Activated CD4-positive, alpha-beta T cell treated with anti-CD3 and anti-CD28 coated beads for 24 hours (primary cell): ENCODE measurements at places on chromosomes 7 and 10.
A peak's percentile ranks its signal among the peaks of the same experiment; 100 is the strongest.

DNA sequence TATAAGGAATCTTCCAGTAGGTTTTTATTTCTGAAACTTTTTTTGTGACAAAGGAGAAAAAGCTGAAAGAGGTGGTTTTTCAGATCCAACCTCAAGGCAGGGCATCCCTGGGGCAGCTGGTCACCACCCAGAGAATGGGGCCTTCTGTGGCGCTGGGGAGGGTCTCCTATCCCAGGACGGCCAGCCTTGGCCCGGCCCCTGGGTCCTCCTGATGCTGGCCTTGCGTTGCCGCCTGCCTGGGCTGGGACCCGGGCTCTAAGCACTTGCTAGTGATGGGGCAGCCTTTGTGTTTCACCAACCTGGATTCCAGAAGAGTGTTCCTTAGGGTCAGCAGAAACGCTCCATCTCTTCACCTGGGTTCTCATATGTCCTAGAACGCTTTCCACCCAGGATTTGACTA, 16.3 kb downstream of the SHH start:
- DNase-seq = no peak

GRCh38 chr10:43846187-43846680, 197.6 kb upstream of the ZNF32 start:
- DNase-seq = peak; percentile 6

DNA sequence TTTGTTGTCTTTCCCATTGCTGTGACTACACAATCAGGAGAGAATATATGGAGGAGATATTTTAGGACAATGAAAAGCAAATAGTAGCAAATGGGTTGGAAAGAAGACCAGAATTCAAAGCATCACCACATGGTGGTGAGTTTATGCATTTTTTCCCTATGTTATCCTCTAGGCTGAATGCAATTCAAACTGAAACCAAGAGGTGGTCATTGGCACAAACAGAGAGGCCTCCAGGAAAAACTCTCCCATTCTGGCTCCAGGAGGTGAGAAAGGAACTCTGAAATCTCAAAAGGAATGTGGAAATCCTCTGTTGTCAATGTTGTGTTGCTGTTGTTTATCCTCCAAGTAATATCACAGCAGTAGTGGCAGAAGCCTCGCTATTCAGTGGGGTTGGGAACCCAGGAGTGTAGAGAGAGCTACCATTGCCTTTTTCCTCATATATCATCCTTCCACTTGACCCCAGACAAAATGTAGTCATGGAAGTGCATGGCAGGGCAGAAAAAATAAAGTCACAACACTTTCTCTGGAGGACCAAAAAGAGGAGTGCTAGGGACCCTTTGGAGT, 819.1 kb downstream of the GRID1 start:
- DNase-seq = no peak

DNA sequence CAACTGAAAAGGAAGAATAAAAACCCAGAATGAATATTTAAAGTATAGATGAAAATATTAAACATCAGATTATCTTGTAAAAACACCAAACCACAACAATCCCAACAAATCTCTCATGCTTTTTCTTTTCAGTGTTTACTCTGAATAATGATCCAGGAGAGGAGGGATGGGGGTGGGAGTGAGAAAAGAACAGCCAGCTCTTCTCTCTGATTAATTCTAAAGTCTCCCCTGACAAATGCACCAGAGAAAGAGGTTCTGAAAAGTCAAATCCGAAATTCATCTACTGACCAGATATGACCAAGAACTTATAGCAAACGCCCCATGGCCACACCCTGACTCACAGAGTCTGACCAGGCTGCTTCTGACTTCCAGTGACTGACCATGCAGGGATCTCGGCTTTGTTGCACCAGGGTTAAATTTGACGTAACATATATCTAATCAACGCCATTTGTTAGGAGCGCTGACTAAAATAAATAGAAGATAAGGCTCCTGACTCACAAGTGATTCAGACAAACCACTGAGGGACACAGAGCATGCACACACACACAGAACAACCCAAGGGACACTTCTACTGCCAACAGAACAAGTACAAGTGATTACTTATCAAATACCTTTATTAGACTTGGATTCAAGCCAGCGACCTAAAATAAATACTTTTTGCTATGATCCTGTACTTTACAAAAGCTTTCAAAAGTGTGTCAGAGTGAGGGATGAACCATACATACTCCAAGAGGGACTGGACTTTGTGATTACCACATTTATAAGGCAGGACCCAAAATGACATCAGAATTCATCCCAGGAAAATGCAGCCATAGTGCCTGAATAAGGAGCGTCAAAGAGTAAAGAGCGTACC, 9.3 kb upstream of the SPOCK2 start:
- DNase-seq = no peak

GRCh38 chr7:153590136-153590535, 462.1 kb upstream of the DPP6 start:
- DNase-seq = no peak

GRCh38 chr7:117666031-117666430, 186.2 kb downstream of the CFTR start:
- no peak for DNase-seq

GRCh38 chr7:92973293-92973731, 136.9 kb upstream of the CDK6 start:
- DNase-seq = no peak

- no peak for DNase-seq
Measured at GRCh38 chr7:55369427-55370400, 4.6 kb downstream of the LANCL2 start.

GRCh38 chr10:87974769-87975168, 111.3 kb downstream of the PTEN start:
- DNase-seq = no peak

DNA sequence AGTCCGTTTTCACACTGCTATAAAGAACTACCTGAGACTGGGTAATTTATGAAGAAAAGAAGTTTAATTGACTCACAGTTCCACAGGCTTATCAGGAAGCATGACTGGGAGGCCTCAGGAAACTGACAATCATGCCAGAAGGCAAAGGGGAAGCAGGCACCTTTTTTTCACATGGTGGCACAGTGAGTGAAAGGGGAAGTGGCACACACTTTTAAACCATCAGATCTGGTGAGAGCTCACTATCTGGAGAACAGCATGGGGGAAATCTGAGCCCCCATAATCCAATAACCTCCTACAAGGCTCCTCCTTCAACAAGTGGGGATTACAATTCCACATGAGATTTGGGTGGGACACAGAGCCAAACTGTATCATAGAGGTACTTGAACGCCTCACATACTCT, 30.0 kb downstream of the AGR3 start:
- no peak for DNase-seq

DNA sequence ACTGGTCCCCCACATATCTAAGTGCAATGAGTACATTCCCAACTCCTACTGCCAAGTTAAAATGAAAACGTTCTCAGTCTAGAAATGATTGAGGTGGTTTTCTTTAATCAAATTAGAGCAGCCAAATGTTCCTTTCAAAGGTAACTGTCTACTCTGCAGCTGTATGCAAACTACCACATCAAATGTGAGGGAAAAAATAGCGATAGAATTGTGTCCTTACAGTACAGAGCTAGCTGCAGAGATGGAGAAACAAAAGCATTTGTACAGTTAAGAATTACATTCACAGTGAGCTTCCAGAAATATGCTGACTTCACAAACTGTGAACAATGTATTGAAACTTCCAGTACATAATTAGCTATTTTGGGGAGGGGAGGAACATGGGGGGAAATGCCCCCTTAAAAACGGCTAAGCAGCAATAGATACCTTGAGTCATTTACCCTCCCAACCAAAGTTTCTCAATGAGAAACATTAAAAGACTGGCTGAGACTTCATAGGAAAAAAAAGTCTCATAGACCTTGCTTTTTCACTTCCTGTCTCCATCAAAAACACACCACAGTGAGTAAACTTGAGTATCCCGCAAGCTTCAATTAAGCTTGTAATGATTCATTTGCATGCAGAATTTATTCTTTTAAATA, 22.9 kb downstream of the CDK6 start:
- DNase-seq = no peak

DNA sequence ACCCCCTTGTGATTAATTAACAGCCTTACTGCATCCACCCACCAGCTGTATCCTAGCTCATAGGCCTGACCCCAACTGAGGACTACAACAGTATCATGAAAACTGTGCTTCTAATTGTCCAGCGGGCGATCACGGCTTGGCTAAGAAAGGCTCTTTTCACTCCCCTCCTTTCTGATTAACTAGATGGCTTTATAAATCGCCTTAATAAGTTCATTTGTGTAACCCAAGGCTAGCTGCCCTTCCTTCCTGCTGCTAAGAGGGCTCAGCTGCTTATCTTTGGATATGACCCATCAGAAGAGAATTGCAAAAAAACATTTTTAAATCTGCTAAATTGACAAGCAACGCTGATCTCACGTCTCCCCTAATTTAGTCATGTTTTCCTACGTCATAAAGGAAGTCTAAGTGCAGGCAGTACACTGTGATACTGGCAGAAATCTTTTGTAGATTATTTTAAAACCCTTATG, 163.0 kb upstream of the LAMB4 start:
- no peak for DNase-seq

DNA sequence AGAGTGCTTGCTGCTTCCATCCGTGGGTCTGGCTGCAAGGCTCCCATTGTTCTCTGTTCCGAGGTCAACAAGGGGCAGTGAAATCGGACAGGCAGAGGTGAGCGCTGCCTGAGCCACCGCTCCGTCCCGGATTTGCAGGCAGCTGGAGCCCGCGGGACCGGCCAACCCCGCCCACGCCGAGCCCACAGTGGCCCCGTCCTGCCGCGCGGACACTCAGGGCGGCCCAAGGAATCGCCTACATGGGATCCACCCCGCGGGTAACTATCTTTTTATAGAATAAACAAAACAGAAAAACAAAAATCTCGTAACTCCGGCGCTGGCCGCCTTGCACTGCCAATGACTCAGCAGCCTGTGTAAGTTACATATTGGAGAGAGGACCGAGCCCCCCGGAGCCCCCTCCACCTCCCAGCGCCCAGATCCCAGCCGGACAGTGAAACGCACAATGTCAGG, 1.9 kb downstream of the BNIP3 start:
- no peak for DNase-seq

DNA sequence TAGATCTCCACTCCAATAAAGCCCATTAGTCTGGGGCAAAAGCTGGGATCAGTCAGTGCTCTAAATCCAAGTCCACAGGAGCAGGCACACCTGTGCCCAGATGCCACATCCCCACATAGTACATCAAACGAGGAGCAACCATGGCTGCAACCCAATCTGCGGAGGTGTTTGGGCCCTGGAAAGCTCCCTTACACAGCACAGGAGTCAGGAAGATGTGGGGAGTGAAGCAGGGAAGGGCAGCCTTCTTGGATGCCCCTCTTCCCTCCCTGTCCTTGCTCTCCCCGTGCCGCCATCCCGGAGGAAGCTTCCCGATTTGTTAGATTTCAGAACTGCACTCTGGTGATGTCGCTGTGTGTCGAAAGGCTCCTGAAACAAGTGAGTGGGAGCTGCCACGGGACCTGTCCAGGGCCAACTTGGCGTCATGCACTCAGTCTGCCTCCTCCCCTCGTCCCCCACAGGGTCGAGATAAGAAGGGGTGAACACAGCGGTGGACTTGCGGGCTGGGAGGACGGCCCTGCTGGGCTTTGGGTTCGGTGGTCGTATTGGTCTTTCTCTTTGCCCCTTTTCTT, 230.6 kb upstream of the GRB10 start:
- DNase-seq = no peak

GRCh38 chr7:74479961-74480829, 26.5 kb downstream of the GTF2IRD1 start:
- DNase-seq = no peak

- DNase-seq = no peak
Measured at GRCh38 chr7:117587931-117588330, 108.1 kb downstream of the CFTR start.

DNA sequence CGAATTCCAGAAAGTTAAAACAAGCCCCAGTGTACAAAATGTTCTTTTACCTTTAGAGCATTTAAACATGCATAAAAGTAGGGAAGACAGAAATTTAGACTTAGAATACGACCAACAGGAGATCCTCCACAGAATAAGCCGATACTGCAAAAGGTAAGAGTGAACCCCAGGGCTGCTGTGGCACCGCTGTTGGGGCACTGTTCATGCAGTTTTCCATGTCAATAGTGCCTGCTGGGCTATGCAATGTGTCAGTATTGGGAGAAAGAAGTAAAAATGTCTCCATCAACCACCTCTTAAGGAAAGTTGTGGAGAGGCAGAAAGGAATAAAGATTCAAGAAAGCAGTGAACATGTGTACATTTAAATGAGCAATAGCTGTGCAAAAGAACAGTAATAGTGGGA, 326.5 kb upstream of the SEMA3C start:
- no peak for DNase-seq

- DNase-seq = no peak
Measured at GRCh38 chr7:39379416-39379815, 186.8 kb upstream of the YAE1 start.

DNA sequence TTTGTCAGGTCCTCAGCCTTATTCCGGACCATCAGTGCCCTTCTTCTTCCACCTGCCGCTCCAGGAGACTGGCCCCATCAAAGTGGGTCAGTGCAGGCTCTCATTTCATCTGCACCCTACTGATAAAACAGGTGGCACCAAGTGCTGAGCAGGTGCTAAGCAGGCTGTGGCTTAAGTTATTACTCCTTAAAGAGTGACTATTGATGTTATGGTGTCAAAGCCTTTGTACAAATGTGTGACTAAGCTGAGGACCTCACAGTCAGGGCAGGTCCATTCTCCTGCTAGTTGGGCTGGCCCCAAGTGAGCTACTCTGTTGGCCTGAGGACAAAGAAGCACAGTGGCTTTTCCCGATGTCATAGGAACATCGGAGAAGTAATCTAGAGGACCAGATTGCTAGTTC, 11.2 kb upstream of the CALD1 start:
- no peak for DNase-seq

GRCh38 chr7:80097756-80098155, 36.9 kb upstream of the GNAI1 start:
- DNase-seq = no peak

- DNase-seq = no peak
Measured at GRCh38 chr7:155843426-155844018, 31.3 kb upstream of the SHH start.

DNA sequence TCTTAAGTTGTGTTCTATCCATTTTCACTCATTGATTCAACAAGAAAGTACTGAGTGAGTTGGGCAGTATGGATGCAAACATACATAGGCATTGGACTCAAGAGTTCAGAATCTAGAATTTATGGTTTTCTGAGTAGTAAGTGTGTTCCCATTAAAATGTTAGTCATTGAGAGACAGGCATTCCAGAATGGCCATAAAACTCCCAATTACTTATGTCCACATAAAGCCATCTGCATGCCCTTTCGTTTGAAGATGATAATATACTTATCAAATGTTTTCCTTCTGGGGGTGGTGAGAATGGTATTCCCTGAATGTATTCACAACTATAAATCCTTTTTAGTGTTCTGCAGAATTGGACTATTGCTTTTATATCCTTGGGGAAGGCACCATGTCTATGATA, 131.6 kb downstream of the CD36 start:
- DNase-seq = no peak

DNA sequence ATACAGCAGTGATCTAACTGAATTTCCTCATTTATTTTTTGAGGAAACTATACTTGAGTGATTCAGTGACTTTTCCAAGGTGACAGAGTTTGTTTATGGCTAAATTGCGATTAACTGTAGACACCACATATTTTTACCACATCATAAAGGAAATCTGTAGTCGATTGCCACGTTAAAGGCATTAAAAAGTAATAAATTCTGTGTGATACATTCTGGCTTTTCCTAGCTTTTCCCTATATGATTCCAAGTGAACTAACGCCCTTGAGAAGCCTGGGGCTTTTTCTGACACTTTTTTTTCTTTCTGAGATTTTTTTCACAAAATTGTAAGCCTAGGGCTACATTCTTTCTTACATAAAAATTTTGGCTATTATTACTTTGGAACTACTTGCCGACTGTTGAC, 266.9 kb downstream of the BICC1 start:
- DNase-seq = no peak
